ENCODE measurements at places on chromosomes 7 and 10. TPM values are rescaled to one million over a fixed set of nuclear protein-coding genes. Genes with fewer than 3 reads are reported as not detected.

GRCh38 chr10:26437637-26438461 is at the start of gene APBB1IP:
Gene APBB1IP, plus strand, starts transcription at chr10:26438341. Its CDS starts 53,986 bp downstream, at chr10:26492327.
- peak; percentile 9 for DNase-seq
- H3K27me3 ChIP-seq, result peaks cover 30% of the 10 kb centered on the region
- H3K27ac ChIP-seq, result no peak within 1 kb of the TSS
- H3K4me3 ChIP-seq, result peak within 1 kb of the TSS; percentile 23
- H3K4me1 ChIP-seq, result no peaks in the 10 kb centered on the region

- no peak for DNase-seq
- no peak overlapping the region for H3K4me3 ChIP-seq
- H3K36me3 ChIP-seq, result no peaks in the 10 kb centered on the region
- no peaks in the 10 kb centered on the region for H3K27me3 ChIP-seq
- peaks cover 4% of the 10 kb centered on the region for H3K4me1 ChIP-seq
- no peak overlapping the region for H3K27ac ChIP-seq
Observed at GRCh38 chr10:29327746-29328102, 38.9 kb downstream of the LYZL1 start.

DNA sequence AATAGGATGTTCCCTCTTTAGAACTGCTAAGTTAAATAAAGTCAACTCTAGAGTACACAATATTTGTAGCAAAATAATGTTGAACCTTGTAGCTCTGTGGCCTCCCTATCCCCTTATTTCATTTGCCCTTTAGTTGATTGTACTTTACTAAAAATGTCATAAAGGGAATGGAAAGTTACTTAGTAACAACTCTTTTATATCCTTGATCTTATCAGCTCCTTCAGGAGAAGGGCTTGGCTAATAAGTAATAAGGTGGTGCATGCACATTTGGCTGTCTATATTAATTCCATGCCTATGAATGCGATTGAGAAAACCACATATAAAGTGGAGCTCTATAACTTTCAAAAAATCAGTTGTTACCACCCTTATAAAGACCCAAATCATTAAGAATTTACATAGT is 41.5 kb upstream of the GATA3 start:
- peaks cover 14% of the 10 kb centered on the region for H3K4me1 ChIP-seq
- peaks cover 17% of the 10 kb centered on the region for H3K36me3 ChIP-seq
- DNase-seq, result peak; percentile 24

MSMB gene
- polyA plus RNA-seq, result 0.25 TPM

HECW1 gene
- 0.36 TPM for polyA plus RNA-seq
